HS-5 (cell line): ENCODE measurements at places on chromosomes 11 and 22.
A peak's percentile ranks its signal among the peaks of the same experiment; 100 is the strongest.

DNA sequence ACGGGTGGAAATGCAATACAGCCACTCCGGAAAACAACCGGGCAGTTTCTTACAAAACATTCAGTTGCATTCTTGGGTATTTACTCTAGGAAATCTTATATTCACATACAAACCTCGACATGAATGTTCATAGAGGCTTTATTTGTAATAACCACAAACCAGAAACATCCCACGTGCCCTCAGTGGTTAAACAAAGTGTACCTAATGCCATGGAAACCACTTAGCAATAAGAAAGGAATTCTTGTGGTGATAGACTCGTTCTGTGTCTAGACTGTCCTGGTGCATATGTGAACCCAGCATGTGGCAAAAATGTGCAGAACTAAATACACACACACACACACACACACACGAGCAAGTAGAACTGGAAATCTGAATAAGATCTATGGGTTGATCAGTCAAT lies 1073.3 kb downstream of the TBC1D22A start:
- peak; percentile 37 for DNase-seq

- DNase-seq: no peak
These were observed 10.4 kb downstream of the PACSIN2 start for GRCh38 chr22:43004362-43005035.

GRCh38 chr11:76665921-76666351 lies 4.6 kb downstream of the LRRC32 start:
- DNase-seq: no peak

DNA sequence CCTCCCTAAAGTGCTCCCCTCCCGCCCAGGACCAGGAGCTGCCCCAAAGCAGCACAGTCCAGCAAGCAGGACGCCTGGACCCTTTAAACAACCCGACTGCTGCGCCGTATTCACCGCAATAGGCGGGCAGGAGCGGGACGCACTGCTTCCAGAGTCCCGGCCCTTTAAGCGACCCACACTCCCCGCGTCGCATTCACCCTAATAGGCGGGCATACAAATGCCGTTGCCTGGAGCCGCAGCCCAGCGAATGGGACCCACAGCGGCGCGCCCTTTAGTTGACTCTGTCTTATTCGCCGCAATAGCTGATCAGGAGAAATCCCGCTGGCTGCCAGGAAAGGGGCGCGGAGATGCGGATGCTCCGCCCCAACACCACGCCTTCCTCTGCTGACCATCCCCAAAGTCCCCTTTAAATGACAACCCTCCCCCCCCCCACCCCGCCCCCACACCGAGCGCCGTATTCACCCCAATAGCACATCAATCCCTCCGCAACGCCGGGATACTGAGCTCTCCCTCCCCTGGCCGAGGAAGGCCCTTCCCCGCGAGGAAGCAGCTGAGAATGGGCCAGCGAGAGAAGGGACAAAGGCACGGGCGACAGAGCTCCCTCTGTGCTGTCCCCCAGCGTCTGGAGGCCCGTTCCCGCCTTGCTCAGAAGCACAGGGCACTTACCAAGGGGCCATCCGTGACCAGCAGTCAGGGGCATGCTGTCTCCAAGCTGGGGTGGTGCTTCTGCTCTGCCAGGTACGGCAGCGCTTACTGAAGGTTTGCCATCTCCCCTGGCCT lies 4.7 kb downstream of the OSBPL5 start:
- DNase-seq: peak; percentile 58

GRCh38 chr11:9639985-9640384 lies 23.9 kb upstream of the SWAP70 start:
- no peak for DNase-seq

GRCh38 chr22:48700566-48701295 lies 1126.9 kb downstream of the BRD1 start:
- no peak for DNase-seq

- peak; percentile 29 for DNase-seq
These were observed 887 bp downstream of the TRPC6 start for GRCh38 chr11:101582989-101583250.

- no peak for DNase-seq
These were observed 15.1 kb downstream of the POU2AF1 start for GRCh38 chr11:111363985-111364384.

DNA sequence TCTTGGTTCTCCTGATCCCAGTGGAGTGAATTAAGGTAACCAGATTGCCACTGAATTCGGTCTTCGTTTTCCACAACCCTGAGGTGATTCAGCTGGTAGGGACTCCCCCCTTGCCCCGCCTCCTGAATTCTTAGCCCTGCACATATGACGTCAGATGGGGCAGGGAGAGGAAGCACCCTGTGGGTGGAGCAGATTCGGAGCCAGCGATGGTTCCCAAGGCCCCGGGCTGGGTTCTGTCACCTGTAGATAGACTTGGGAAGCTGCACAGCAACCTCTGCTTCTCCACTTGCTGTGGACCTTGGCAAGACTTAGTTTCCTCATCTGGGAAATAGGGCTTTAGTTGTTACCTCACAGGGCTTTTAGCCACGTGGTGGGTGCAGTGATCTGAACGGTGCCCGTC lies 67.8 kb downstream of the CTTN start:
- no peak for DNase-seq

- no peak for DNase-seq
These were observed 246.9 kb downstream of the CADM1 start for GRCh38 chr11:115257270-115257669.

DNA sequence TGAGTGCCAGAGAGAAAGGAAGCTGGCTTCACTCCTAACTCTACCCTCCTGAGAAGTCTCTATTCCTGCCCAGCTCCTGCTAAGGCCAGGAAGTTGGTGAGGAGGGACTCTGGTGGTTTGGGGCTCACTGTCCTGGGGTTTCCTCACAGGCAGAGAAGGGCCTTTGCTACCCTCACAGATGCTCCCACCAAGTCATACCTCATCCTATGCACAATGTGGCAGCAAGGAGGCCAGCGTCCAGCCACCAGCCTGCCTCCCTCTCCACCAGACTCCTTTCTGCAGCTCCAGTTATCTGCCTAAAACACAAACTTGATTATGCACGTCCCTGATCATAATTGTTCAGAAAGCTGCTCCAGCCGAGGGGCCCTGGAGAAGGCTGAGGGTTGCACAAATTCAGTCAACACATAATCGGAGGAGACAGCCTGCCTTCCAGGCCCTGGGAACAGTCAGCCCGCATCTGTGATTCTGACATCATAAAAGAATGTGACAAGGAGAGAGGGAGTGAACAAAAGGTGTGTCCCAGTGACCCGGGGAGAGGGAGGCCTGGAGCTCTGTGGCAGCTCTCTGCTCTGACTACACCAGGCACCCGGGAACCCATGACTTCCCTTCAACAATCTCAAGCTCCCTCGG lies 28.8 kb downstream of the DKK3 start:
- DNase-seq: no peak

DNA sequence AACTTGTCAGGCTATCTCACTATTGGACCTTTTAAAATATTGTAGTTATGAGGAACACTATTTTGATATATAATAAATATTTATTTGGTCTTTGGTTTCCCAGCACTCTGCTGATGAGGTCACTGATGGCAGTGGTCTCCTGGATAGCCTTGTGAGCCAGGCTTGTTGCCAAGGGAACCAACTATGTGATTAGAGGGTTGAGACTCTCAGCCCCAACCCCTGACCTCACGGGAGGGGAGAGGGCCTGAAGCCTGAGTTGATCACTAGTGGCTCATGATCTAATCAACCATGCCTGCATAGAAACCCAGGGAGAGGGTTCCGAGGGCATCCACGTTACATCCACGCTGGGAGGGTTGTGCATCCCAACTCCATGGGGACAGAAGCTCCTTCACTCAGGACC lies 10.8 kb downstream of the PANX1 start:
- DNase-seq: no peak

DNA sequence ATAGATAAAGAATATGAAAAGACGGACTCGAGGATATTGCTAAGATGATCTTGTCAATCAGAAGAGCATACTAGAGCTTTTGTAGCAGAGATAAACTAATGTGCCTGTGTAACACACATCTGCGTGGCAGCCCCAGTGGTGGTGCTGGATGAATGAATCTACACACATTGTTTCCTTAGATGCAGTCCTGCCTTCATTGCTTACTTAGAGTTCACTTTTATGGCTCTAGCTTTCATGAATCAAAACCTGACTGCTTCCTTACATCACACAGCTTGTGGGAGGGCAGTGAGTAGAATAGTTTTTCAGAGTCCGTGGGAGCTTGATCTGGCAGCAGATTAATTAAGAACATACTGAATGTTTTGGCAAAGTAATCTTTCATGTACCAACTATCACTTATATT lies 83.7 kb downstream of the EXT2 start:
- no peak for DNase-seq

DNA sequence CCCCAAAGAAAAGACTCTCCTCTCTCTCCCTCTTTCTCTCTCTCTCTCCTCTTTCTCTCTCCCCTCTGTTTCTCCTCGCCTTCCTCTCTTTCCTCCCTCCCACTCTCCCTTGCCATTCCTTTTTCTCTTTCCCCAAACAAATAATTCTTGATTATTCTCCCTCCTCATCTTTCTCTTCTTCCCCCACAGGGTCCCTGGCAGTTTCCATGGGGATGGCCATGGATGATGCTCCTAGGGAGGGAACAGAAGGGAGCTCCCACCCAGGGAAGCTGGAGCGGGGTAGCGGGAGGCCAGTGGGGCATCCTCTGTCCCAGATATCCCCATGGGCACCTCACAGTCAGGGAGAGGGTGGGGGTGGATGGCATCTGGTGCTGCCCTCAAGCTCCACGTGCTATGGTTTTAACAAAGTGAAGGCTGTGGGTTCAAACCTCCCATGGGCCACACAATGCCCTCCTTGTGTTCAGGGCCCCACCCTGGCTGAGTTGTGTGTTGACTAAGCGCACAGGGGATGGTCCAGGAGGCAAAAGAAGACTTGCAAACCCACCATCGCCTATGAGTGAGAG lies 266.4 kb downstream of the BUD13 start:
- DNase-seq: no peak

GRCh38 chr11:3124821-3125220 lies 40.3 kb downstream of the OSBPL5 start:
- DNase-seq: no peak

DNA sequence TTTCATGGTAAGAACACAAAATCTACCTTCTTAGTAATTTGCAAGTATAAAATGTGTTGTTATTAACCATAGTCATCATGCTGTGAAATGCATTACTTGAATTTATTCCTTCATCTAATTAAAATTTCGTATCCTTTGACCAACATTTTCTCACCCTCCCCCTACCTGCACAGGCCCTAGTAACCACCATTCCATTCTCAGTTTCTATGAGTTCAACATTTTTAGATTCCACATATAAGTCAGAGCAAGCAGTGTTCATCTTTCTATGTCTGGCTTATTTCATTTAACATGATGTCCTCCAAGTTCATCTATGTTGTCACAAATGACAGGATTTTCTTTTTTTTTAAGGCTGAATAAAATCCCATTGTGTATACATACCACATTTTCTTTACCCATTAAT lies 43.5 kb upstream of the CCDC179 start:
- no peak for DNase-seq

DNA sequence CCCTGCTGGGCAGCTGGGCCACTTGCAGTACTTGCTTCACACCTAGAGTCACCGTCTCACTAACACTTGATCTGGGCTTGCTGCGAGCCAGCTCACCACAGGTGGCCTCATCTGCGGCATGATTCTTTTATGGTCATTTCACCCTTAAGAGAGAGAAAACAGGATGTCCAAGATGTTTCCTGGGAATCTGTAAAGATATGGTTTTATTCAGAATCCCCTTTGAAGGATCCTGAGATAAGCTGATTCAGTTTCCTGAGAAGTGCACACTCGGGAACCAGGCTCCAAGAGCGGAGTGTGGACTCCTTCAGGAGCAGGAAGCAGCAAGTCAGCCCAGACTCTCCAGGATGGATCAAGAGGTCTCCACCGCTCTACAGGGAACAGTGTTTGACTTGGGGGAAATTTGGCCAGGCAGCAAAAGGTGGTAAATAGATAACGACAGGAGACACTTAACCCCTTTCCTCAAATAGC lies 21.8 kb upstream of the TP53AIP1 start:
- no peak for DNase-seq
